Thoracic aorta (tissue), 2 donors: ENCODE measurements at places on chromosomes 6 and 20.

DNA sequence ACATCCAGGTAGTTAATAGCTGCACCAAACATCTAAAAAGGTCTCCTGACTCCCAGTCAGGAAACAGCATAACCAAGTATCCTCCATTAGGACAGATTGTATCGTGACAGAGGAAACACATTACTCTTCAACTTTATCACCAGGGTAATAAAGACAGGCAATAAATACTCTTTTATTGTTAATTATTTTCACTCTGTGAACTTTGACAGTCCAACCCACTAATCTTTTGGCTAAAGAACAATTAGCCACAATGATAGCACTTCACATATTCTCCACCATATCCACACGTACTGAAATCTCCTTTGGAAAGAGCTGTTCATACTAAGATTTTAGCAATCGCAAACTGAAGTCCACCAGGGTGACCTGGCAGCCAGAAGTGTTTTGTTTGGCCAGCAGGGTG is 46.4 kb downstream of the ARHGAP18 start:
- DNase-seq: no peak

DNA sequence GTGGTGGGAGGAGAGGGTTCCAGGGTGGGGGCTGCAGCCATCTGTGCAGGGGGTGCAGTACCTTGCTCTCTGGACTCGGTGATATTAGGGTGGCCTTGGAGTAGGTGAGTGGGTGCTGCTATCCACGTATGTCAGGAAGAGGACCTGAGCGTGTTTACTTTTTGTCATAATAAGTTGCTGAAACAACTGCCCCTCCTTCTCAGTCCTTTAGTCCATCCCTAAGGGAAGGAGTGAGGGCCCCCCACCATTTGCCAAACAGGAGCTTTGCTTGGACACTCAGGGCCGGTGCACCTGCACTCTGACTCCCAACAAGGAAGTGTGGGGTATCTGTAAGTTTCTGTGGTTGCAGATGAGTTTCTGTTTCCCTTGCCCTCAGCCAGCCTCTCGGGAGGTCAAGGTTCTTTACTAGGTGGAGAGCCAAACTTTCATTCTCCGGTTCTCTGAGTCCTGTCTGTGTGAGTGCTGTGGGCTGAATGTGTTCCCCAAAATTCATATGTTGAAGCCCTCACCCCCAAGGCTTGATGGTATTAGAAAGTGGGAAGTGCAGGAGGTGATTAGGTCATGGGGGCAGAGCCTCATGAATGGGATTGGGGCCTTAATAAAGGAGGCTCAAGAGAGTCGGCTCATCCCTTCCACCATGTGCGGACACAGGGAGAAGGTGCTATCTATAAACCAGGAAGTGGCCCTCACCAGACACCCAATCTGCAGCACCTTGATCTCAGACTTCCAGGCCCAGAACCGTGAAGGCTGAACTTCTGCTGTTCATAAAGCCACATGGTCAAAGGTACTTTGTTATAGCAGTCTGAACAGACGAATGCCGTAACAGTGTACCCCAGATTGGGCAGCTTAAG is 19.6 kb upstream of the CCR6 start:
- no peak for DNase-seq

DNA sequence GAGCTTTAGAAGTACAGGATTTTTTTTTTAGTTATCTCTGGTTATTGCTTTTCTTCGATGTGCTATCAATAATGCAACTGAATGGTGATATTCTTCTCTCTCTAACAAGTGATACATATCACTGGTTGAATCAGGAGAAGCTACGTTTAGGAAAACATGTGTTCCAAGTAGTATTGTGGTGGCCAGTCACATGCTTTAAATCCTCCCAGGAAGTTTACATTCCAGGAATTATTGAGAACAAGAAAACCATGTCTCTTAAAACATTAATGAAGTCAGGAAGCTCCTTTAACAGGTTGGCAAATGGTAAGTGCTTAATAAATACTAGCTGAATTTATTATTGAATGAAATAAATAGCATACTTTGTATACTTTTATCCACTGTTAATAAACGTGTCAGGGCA is 371.1 kb downstream of the BCKDHB start:
- DNase-seq: no peak

GRCh38 chr20:10347086-10347880 is 86.7 kb downstream of the MKKS start:
- DNase-seq: no peak

- DNase-seq: no peak
Measured at GRCh38 chr20:7090001-7090400, 322.5 kb downstream of the BMP2 start.

DNA sequence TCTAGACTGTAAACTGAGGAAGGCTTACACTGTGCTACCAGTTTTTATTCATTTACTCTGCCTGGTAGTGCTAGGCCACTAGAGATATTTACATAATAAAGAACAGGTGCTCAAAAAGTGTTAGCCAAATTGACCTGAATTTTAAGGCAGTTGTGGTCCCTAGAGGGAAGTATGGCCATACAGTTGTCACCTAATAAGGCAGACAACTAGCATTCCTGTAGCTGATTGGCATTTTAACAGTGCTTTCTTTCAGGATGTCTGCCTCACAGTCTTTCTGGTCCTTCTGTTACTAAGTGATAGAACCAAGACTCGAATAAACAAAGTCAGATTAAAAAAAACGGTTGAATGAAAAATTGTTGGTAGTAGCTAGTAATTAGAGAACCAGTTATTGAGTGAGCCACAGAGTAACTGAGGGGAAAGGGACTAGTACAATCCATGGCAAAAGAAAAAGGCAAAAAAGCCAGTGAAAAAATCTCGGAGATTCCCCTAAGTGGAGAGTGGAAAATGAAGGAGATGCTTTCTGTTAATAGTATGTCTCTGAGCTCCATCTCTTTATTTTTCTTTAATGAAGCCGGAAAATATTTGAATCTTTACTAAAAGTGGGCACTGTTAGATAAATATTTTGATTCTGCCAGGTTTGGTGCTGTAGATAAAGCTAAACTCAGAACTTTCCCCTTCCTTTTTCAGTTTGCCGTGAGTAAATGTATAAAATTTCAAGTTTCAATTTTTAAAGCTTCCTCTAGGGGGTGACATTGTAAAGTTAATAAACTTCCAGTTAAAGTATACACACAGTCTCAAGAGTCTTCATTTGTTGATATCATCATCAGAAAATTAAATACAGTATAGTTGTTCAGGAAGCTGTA is 9.1 kb downstream of the VTA1 start:
- no peak for DNase-seq

DNA sequence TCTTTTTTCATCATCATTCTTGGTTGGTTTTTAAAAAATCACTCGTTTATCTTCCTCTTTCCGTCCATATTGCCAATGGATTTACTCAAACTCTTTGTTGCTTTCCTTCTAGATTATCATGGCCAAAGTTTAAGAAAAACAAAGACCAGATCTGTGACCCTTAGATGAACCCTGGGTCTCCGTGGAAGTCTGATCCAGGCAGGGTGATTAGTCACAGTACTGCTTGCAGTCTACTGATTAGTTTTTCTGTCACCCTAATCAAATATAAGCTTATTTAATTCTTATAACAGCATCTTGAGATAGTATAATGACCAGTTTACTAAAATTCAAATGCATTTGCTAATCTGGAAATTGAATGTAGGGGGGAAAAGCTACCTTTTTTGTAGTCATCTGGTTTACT is 6.0 kb upstream of the SMIM28 start:
- DNase-seq: no peak

GRCh38 chr20:19737025-19737424 is 21.0 kb upstream of the RIN2 start:
- no peak for DNase-seq

- DNase-seq: no peak
Measured at GRCh38 chr6:9140172-9140571, 704.8 kb upstream of the SLC35B3 start.

DNA sequence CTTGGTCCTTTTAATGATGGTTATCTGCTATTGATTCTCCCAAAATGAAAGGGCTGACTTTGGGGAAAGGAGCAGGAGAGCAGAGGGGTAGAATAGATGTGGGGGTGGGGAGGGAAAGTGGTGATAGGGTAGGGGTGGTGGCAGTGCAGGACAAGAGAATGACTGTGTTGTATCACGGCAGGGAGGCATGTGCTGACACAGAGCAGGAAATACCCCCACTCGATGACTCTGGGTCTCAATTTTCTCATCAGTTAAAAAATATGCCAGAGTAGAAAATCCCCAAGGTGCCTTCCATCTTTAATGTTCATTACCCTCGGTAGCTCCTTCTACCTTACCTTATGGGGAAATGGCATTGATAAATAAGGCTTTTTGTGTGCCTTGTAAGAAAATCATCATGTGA is 79.0 kb upstream of the ATXN1 start:
- DNase-seq: no peak

GRCh38 chr6:211871-212497 is 80.3 kb upstream of the DUSP22 start:
- no peak for DNase-seq

DNA sequence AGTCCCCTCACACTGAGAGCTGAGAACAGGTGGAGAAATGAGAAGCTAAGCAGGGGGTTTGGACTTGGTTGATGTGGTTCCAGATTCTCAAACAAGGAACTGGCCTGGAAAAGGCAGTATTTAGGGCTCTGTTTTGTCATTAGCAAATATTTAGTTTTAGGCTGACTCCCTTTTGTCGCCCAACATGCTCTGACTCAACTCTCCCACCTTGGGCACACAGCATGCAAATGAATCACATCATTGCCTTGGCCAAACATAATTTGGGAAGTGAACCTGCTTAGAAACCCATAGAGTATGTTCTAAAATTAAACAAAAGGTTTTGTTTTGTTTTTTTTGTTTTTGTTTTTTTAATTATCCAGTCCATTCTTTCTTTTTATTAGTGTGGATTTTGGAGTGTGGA is 9.5 kb upstream of the UQCC2 start:
- DNase-seq: no peak

GRCh38 chr6:108361312-108361932 is 66.6 kb downstream of the AFG1L start:
- no peak for DNase-seq

DNA sequence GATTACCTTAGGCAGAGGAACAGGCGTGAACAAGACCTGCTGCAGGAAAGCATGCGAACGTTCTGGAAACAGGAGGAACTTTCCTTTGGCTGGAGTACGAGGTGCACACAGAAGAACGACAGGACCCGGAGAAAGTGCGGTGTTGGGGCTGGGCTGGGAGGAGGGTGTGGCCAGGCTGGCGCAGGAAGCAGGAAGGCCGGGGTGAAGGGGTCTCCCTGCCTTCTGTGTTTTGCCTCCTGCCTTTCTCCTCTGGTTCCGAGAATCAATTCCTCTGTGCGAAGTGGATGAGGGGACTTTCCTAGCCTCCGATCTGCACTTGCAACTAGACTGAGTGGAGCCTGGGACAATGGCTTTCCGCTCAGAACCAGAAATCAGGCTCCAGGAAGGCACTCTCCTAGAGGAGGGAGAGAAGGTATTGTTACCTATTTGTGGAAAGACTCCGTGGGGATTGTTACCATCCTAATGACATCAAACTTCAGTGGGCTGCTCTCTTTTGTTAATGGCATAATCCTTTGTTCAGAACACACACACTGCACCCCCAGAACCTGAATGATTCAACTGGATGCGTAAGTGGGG is 22.9 kb upstream of the PLEKHG1 start:
- DNase-seq: no peak

DNA sequence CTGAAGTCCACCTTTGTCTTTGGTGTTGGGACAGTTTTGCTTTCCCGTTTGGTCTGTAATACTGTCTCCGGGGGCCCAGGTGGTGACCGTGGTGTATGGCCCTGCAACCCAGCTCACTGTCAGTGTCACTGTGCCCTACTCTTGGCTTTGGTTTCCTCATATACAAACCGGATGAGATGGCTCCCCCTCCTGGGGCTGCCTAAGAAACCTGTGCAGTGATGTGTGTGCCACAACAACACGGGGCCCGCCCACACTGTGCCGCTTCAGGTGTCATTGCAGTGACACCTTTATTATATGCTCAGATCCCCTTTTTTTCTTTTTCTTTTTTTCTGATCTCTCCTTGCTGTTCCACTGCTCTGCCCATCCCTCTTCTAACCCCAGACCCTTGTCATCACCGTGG is 73.9 kb downstream of the RAMACL start:
- DNase-seq: no peak

DNA sequence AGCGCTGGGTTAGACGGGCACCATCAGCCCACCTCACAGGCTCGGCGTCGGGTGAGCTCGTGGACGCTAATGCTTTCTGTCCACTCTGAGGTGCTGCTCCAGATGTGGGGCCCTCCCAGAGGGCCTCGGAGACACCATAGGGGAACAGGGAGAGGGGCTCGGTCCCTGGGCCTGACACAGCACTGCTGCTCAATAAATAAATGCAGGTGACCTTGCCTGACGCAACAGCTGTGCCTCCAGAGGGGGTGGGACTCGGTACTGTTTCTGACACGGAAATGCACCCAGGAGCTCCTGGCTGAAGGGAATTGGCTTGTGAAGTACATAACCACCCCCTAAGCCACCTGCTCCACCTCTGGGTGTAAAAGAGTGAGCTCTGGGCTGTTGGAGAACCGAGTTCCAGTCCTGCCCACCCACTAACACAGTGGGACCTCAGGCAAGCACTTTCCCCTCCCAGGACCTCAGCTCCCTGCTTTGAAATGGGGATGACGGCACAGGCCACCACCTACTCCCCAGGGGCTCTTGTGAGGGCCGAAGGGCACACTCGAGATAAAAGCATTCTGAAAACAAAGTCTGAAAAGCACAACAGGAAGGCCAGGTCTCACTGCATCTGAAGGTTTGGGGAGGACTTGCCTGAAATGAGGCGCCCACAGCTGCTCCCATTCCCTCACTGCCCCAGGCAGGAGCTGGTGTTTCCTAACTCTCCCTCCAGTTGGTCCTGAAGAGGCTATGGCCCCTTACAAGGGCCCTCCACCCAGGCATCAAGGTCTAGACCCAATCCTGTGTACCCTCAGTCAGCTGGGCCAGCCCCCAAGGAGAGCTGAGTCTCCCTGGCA is 6.7 kb downstream of the KCNK15 start:
- no peak for DNase-seq
